Islet precursor cell (in vitro differentiated cells): ENCODE measurements at places on chromosomes 16 and 17.

GRCh38 chr16:49629851-49630250 lies 226.1 kb downstream of the ZNF423 start:
- DNase-seq, result peak; percentile 14

- peak; percentile 95 for DNase-seq
Observed at GRCh38 chr17:2393174-2393953, 7.5 kb downstream of the MNT start.

DNA sequence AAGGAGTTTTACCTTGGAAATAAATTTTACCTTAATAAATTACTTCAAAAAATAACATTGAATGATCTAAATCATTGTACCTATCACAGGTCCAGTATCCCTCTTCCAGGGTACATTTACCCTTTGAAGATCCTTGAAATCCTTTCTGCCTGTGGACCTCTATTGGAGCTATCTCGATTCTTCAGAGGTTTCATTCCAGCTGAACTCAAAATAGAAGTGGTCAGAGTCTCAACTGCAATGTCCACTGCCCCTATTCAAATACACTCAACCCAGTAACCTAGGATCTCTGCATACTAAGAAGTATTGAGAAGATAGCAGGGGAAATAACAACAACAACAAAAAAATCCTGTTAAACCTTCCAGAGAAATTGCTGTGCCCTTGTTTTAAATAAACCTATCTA lies 9.3 kb downstream of the ABCA5 start:
- DNase-seq, result no peak

DNA sequence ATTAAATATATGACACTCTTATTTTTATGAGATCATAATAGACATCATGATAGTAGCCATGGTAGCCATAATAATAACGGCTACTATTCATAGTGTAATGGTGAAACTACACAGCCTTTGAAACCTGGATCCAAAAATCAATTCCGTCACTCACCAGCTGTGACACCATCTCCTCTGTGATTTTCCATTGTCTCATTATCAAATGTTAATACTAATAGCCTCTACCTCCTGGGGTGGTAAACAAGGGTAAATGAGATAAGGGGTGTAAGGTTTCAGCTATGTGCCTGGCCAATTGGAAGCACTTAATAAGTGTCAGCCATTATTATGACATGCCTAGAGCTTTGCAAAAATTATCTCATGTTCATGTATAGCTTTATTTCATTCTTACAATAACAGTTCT lies 88.6 kb downstream of the CACNG3 start:
- no peak for DNase-seq

DNA sequence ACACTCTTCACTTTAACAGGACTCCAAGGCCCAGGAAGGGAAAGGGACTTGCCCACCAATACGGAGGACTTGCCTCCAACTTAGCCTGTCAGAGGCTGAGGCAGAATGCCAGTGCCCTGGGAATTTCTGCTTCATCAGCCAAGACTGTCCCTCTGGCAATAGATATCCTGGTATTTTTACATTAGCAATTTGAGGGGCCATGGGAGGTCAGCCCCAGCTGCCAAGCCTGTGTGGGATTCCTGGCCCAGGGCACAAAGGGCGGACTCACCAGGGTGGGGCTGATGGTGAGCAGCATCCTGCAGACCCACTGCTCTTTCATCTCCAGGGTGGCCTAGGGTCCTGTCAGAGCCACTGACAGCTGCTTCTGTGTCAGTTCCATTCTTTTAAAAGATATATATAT lies 78.3 kb upstream of the CIBAR2 start:
- DNase-seq, result no peak

DNA sequence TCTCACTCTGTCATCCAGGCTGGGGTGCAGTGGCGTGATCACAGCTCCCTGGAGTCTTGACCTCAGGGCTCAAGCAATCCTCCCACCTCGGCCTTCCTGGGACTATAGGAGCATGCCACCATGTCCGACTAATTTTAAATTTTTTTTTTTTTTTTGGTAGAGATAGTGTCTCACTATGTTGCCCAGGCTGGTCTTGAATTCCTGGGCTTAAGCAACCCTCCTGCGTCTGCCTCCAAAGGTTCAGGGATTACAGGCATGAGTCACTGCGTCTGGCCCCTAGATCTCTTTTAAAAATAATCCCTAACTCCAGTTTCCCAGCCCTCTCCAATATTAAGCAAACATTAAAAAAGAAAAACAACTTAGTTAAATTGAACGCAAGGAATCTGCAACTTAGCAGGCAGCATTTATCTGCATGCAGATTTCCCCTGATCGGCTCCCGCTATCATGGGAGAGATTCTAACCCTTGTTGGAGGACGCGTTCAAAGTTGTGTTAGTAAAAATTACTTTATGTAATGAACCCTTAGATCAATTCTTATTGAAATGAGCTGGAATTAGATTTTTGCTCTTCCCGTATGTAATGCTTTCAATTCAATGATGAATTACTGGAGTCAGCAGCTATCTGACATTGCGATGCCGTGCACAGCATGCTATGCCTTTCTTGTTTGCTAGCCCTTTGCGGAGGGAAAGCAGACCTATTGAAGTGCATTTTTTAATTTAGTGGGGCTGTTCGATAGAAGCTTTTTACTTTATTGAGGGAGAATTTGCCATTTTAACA lies 171.7 kb downstream of the HAPSTR1 start:
- no peak for DNase-seq

DNA sequence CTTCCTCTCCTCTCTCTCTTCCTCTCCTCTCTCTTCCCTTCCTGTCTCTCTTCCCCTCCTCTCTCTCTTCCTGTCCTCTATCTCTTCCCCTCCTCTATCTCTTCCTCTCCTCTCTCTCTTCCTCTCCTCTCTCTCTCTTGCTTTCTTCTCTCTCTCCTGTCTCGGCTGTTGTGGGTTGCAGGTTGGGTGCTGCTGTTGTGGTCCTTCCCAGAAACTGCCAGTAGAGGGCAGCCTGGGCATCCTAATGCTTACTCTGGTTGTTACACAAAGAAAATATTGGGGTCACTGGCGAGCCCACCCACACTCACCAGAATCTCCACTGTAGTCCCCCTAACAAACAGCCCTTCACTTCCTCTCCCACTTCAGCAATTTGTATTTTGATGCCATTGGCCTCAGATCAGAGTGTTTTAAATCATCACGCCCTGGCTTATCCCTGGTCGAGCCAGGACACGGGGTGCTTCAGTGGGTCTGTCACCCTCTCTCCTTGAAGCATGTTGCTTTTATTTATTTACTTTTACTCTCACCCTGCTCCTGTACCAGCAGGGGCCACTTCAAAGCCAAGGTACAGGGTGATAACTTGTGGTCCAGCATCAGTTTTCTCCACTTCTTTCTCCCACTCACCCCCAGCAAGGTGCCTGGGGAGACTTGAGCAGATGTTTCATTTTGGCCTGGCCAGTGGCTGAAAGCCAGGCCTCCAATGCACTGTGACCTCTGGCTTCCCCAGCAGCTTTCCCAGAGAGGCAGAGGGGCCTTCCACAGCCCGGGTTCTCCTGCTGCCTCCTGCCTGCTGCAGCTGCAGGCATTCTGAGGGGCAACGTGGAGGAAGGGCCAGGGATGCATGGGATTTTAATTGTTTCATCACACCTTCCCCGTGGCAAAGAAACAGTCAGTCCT lies 4.7 kb upstream of the MMP15 start:
- DNase-seq, result peak; percentile 76

GRCh38 chr17:35645923-35646322 lies 58.8 kb downstream of the AP2B1 start:
- no peak for DNase-seq

- DNase-seq, result no peak
Observed at GRCh38 chr17:79892457-79893241, 53.4 kb upstream of the CBX4 start.
